Suprapubic skin (tissue), 4 donors: ENCODE measurements at places on chromosomes 12 and 14.

- no peak for DNase-seq
Measured at GRCh38 chr12:109016016-109016415, 4.9 kb downstream of the SVOP start.

DNA sequence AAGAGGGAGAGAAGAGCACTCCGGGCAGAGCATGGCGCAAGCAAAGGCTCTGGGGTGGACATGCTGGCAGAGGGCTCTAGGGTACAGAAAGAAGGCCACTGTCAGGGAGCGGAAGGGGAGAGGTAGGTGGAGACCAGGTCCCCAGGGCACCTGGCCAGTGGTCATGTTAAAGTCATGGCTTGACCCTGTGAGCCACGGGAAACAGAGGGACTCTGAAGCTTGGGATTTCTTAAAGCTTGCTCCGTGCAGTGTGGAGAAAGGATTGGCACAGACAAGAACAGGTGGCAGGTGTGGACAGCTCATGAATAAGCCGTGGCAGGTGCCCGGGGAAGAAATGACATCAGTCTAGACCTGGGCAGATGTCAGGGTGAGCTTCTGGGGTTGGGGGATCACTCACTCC is 413.8 kb downstream of the BCL11B start:
- peak; percentile 66 for DNase-seq

DNA sequence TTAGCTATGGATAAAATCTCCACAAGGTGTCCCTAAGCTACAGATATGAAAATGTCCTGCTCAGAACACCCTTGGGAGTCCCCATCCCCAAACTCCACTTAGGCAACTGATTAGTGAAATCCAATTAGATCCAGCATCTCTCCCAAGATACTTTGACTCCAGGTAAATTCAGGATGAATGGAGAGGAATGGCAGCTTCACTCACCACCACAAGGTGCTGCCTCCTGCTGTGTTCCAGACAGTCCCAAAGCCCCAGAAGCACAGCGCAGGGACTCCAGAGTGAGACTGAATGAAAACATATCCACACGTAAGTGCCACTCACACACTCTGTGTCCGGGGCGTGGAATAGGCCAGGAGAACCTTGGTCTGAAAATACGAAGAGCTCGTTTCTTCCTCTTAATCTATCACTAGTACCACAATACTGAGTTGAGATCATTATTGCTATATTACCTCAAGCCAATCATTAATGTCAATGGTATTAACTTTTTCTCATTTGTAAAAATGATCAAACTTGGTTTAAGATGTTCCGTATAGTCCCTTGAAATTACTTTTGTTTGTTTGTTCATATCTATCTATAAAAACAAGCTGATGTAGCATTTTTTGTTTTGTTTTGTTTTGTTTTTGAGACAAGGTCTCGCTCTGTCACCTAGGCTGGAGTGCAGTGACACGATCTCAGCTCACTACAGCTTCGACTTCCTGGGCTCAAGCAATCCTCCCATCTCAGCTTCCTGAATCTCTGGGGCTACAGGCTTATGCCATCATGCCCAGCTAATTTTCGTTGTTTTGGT is 70.0 kb upstream of the BICD1 start:
- DNase-seq = peak; percentile 49

DNA sequence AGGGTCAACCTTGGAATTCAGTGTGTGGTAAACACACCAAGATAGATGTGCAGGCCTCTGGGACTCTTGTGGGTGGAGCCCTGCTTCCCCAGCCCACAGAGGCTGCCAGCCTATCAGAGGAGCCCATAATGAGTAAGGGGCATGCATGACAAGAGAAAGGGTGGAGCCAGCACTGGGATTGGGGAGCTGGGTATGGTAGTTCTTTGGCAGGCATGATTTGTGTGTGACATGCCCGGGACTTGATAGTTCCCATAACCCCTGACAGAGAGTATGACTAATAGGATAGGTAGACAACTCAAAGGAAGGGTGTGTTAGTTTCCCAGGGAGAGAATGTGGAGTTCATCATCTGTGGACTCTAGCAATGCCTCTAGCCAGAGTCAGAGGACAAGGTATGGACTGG is 143.0 kb downstream of the EMP1 start:
- no peak for DNase-seq

GRCh38 chr14:21915826-21916225 is 242.2 kb upstream of the OR4E1 start:
- DNase-seq = no peak

GRCh38 chr12:180445-180844 is 33.5 kb downstream of the SLC6A12 start:
- DNase-seq = no peak

DNA sequence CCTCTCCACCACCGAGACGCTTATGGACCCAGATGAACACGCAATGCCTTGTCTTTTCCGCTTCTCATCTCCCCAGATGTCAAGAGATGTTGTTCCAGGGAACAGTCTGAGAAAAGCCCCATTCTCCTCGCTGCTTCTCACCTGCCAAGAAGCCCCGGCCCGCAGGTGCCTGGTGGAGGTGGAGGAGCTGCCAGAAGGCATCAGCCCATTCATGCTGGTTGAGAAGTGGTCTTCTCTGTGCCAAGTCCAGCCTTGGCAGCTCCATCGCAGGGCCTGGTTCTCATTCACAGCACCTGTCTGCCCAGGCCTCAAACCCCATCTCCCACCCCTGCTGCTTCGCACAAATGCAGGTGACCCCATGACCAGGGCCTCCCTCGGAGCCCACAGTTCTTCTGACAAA is 42.3 kb upstream of the TMEM263 start:
- DNase-seq = no peak
